ENCODE measurements at places on chromosomes 3 and 15. TPM values are rescaled to one million over a fixed set of nuclear protein-coding genes. Genes with fewer than 3 reads are reported as not detected.

GRCh38 chr3:140242818-140243276 is 307.9 kb downstream of the CLSTN2 start:
- no peak for DNase-seq

DNA sequence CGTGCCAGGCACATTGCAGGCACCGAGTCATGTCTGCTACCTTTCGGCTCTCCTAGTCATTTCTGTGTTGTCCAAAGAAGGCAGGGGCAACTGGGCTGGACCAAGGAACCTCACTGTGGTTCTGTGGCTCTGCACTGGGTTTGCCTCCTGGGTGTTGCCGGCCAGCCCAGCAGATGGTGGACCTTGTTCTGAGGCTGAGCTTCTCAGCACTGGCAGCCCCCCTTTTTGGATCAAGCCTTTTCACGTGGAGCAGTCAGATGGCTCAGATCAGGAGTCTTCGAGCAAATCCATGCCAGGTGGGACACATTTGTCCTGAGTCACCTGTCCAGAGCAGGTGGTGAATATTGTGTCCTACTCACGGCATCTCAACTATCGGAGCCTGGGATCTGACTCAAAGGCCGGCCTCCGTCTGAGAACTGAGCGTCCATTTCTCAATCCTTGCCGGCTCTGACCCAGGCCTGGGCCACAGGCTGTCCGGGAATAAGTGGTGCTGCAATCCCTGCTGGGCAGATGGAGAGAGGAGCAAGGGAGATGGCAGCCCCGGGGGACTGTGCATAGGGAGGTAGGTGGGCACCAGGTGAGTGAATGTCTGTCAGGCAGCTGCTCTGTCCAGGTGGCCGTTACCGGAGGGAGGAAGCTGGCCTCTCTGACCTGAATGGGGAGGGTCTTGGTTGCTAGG is at the start of gene IL16:
Gene IL16, plus strand, starts transcription at position 304 of the 679 bp plus-strand sequence. CDS start 28,521 bp downstream, outside the sequence.
- no peak for DNase-seq

DNA sequence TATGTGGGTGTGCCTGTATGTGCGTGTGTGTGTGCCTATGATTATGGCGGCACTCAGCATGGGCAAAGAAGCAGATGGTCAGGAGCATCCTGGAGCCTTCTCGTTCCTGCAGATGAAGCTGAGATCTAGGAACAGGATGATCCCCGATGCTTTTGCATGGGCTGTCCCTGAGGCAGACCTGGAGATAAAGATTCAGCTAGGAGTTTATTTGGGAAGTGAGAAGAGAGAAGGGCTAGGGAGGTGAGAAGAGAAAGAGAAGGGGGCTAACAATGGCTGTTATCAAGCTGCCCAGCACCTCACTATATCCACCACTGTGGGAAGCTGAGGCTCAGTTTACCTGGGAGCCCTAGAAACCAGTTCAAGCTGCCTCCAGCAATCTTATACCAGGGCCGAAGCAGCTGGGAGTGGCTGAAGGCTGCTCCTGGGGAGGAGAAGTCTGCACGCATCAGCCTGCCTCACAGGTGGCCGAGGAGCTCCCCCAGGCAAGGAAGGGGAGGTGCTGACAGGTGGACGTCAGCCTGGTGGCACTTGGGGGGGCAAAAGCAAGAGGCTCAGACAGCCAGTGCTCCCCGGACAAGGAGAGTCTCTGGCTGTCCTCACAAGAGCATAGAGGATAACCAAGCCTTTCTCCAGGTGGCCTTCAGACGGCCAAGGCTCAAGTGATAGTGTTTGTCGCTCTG is 94.0 kb upstream of the IQSEC1 start:
- no peak for DNase-seq

DNA sequence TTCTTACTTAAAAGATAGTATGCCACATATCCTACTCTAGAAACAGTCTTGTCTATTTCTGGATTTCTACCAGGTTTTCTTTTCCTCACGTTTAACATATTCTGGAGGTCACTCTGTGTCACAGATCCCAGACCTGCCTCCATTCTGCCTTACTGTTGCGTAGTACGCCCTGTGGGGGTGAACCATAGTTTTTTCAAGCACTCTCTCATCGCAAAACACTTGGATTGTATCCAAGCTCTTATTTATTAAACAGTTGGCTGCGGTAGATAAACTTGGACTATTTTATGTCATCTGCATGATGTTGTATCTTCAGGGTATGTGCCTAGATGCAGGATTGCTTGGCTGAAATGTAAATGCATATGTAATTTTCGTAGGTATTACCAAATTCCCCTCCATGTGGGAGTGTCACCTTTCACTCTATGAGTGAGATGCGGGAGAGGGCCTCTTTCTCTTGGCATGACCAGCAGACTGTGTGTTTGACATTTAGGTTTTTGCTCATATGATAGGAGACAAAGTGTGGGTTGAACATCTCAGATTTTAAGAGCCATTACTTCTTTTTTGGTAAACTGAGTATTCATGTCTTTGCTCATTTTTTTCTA is 55.8 kb downstream of the ABTB1 start:
- DNase-seq, result no peak

GRCh38 chr3:194100856-194101390 is 35.0 kb upstream of the HES1 start:
- DNase-seq, result no peak

GRCh38 chr3:127961963-127962362 is 46.9 kb downstream of the KBTBD12 start:
- DNase-seq, result no peak

DNA sequence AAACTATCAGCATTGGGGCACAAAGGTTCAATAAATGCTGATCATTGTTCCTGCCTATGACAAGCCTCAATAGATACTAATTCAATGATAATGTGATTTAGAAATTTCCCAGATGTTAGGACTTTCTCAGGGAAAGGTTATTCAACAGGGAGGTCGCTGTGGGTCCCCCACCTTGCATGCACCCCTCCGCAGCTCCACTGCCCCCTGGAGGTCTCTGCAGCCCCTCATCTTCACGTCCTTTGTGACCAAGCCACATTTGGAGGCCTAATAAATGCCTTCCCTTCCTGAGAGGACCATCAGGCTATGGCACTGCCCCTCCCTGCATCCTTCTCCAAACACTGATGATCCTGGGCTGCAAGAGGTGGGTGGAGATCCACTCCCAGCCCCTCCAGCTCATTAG is 50.2 kb downstream of the NOX5 start:
- no peak for DNase-seq

GRCh38 chr3:114848643-114849350 is 298.3 kb downstream of the ZBTB20 start:
- DNase-seq, result no peak

DNA sequence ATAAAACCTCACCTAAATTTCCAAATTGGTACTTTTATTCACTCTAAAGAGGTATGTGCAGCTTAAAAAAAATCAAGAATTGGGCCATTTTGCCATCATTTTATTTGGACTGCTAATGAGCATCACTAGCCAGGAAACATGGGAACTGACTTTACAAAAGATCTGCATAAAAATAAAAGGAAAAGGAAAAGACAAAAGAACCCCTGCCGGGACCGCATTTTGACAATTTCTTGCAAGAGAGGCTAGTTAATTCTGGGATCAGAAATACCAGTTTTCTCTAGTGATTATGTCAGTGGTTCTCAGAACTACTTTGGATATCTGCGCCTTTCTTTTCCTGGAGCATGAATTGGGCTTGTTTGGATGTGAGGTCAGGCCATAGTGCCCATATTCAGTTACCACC is 289.2 kb downstream of the CHST2 start:
- no peak for DNase-seq

- DNase-seq, result no peak
Measured at GRCh38 chr3:156382458-156383346, 172.2 kb downstream of the SSR3 start.

DNA sequence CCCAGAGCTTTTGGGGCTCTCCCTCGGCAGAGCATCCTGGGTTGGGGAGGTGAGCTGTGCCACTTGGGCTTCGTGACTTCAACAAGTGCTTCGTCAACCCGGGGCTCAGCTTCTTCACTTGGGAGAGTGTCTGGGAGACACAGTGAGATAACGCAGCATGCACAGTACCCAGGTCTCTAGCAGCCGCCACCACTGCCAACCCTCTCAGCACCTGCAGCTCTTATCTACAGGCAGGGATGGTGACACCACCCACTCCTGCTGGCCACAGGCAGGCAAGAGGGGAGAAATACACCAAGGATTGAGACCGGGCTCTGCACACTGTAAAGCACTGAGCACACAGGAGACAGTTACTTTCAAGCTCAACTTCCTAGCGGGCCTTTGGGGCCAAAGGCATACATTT is 11.6 kb downstream of the TKT start:
- DNase-seq, result no peak

DNA sequence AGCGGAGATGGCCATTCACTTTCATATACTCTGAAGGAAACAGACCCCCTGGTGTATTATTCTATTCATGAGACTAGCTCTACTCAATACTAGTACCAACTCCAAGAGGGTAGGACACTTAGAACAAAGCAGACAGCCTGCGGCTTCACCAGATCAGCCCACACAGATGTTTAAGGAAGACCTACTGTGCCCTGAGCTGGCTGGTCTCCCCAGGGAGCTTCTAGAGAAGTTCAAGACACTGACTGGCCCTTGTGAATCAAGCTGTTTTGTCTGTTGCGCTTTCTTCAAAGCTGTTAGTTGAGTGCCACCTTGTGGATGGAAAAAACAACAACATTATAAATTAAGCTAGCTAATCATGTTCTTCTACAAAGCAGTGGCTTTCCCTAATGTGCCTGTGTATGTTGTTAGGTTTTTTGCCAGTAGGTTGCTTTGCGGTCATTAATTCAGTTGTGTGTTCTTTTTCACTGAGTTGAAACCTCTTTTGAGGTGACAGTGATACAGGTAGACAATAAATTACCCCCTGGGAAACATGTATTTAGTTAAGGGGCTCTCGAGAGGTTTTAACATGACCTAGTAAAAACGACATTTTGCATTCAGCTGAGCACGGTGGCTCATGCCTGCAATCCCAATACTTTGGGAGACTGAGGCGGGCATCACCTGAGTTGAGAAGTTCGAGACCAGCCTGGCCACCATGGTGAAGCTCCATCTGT is 64.2 kb upstream of the MYZAP start:
- no peak for DNase-seq

- DNase-seq, result no peak
Measured at GRCh38 chr3:103684904-103685303, 1250.1 kb downstream of the ZPLD1 start.

- DNase-seq, result no peak
Measured at GRCh38 chr15:56767315-56767714, 34.0 kb upstream of the ZNF280D start.

- DNase-seq, result no peak
Measured at GRCh38 chr3:176079785-176080184, 1117.5 kb downstream of the TBL1XR1 start.

- DNase-seq, result no peak
Measured at GRCh38 chr3:31448035-31448881, 84.5 kb upstream of the STT3B start.

GRCh38 chr3:117629505-117629904 is 919.9 kb downstream of the TUSC7 start:
- no peak for DNase-seq

DNA sequence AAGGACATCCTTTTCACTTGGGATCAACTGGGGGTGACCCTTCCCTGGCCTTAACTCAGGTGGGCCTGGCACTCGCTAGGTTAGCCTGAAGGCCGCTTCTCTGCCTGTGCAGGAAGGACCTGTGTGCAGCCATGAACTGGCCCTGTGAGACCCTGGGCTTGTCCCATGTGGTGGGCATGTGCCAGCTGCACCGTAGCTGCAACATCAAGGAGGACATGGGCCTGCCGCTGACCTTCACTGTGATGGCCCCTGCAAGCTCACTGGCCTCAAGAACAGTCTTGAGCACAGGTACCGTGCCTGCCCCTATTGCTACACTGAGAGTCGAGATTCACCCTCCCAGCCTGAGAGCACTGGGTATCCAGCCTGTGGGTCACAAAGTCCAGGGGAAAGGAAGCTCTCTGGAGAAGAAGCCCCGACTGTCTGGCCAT is 43.0 kb downstream of the SAXO2 start:
- DNase-seq, result no peak

DNA sequence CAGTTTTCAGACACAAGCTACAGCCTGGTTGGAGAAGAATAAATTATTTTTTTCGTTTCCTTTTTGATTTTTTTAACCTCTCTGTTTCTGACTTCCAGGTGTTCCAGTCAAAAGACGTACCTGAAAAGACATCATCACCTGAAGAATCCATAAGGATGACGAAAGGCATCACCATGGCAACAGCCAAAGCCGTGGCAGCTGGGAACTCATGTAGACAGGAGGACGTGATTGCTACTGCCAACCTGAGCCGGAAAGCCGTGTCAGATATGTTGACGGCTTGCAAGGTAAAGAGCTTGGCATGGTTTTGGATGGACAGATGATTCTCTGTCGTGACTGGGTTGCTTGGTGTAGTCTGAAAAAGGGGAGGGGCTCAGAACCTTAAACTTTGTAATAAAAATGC is 237.0 kb upstream of the TPM1 start:
- no peak for DNase-seq

DNA sequence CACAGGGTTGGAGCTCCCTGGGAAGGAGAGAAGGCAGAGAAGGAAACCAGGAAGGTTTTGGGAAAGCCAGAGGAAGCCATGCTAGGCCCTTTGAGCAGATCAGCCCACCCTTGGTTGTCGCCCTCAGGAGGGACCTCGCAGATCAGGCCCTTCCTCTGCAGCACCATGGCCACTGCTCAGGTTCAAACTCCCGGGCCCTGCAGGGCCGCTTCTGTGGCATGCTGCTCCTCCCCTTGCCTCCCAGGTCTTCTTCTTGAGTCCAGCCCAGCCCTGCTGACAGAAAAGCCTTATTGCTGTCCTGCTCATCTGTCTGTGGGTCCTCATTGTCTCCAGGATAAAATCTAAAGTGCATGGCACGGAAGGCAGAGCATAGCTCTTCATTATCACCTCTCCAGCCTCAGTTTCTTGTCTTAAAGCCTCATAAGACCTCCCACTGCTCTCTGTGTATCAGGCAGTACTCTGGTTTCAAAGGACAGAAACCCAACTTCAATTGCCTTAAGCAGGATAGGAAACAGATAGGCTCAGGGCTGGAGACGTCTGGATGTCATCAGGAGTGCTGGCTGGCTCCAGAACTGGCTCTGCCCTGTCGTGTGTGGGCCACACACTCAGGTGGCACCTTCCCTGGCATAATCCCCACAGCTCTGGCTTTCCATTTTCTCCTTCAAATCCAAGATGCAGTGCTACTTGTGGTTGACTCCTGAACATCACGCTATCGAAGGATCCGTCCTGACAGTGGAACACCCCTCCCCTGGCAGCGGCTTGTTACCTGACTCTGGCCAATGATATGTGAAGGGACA is 118.5 kb downstream of the EEFSEC start:
- no peak for DNase-seq

MYLK gene
- 0.08 TPM for total RNA-seq

ACY1 gene
- 24.1 TPM for total RNA-seq

TGM5 gene
- total RNA-seq, result not detected

MCF2L2 gene
- 0.27 TPM for total RNA-seq

CYP11A1 gene
- not detected for total RNA-seq

TTLL13 gene
- total RNA-seq, result 0.85 TPM
